ENCODE measurements at places on chromosomes 4 and X.
A peak's percentile ranks its signal among the peaks of the same experiment; 100 is the strongest.

DNA sequence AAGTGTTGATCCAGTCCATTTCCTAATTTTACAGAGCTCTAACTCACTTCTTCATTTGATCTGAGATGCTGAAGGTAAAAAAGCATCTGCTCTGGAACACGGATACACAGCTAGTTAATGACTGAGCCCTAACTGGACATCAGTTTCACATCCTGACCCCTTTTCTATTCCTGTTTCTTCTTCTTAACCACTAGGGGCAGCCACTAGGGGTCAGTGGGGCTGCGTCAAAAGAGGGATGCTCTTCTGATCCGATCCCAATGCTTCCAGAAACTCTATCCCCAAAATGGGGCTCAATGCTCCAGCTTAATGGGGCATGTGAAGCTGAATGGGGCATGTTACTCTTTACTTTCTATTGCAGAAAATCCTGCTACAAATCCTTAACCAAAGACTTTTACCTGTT lies 33.4 kb upstream of the PHKA2 start:
- no peaks in the 10 kb centered on the region for H3K4me1 ChIP-seq
- DNase-seq, result no peak
- no peak overlapping the region for H3K4me3 ChIP-seq
- H3K36me3 ChIP-seq, result no peaks in the 10 kb centered on the region
- H3K27ac ChIP-seq, result no peak overlapping the region

- H3K27me3 ChIP-seq, result no peaks in the 10 kb centered on the region
- no peaks in the 10 kb centered on the region for H3K36me3 ChIP-seq
- H3K4me3 ChIP-seq, result no peak overlapping the region
- no peak overlapping the region for H3K27ac ChIP-seq
- no peak for DNase-seq
Measured at GRCh38 chr4:47721485-47721884, 116.4 kb downstream of the CORIN start.

DNA sequence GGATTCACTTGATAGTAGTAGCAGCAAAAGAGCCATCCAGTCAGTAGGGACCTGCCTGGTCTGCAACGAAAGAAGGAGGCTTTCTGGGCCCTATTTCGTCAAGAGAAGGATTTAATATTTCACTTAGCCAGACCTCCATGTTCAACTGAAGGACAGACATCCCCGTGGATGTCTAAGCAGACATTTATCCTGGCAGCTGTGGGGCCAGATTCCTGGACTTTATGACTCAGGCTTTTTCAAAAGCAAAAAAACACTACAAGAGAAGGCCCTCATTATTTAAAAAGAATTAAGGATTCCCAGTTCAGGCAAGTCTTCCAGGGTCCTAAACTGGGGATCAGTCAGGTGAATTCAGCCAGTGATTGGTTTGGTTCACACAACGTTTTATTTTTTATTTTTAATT lies 88.5 kb upstream of the TSPAN5 start:
- no peak for DNase-seq
- no peaks in the 10 kb centered on the region for H3K4me1 ChIP-seq
- no peak overlapping the region for H3K27ac ChIP-seq
- H3K36me3 ChIP-seq, result no peaks in the 10 kb centered on the region
- H3K4me3 ChIP-seq, result no peak overlapping the region

DNA sequence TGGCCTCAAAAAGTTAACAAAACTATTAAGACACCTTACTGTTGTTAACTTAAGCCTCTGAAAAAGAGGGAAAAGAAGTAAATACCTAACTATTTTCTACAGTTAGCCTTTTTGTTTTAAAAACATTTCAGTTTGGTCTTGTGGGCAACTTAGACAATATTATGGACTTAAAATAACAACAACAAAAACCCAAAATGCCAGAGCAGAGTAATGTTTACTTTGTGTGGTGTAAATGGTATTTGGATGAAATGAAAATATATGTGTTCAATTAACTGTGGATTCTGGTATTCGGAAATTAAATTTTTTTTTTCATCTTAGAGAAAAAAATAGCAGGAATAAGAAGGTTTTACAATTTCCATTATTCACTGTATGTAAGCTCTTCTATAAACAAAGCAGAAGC lies 79.6 kb upstream of the NPNT start:
- H3K4me3 ChIP-seq, result no peak overlapping the region
- H3K27ac ChIP-seq, result no peak overlapping the region
- peaks cover 6% of the 10 kb centered on the region for H3K4me1 ChIP-seq
- H3K27me3 ChIP-seq, result no peaks in the 10 kb centered on the region
- no peak for DNase-seq

DNA sequence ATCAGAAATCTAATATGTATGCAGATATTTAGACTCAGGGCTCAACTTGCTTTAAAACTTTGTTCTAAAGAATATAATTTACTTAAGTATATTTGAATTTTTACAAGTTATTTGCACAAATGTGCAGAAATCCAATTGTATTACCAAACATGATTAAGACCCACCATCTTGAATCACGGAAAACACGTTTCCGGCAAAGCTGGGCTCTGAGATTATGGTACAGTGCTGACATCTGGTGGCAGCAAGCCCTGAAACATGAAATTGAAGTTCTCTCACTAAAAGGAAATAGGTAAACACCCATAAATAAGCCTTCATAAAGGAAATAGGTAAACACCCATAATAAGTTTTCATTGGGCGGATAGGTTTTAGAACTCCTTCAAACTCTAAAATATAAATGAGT lies 98.3 kb upstream of the MAOA start:
- H3K4me1 ChIP-seq, result peaks cover 4% of the 10 kb centered on the region
- no peaks in the 10 kb centered on the region for H3K27me3 ChIP-seq
- H3K27ac ChIP-seq, result no peak overlapping the region
- no peaks in the 10 kb centered on the region for H3K36me3 ChIP-seq
- no peak overlapping the region for H3K4me3 ChIP-seq
- DNase-seq, result peak; percentile 21

DNA sequence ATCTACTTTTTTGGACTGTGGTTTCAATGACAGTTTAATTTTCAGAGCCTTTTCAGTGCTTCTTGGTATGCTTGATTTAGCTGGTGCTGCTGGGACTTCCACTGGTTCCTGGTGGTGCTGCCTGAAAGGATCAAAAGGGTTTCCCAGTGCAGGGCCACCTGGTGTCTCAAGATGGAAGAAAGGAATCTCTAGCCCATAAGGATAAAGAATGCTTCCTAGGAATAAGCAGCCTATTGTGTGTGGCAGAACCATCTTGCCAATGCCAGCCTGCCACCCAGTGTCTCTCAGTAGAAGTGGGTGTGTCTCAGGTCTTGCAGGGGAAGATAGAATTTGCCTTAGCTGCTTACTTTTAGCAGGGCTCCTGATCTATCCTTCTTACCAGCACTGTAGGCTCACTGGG lies 15.0 kb upstream of the RAI2 start:
- H3K27me3 ChIP-seq, result no peaks in the 10 kb centered on the region
- H3K27ac ChIP-seq, result no peak overlapping the region
- no peak for DNase-seq

DNA sequence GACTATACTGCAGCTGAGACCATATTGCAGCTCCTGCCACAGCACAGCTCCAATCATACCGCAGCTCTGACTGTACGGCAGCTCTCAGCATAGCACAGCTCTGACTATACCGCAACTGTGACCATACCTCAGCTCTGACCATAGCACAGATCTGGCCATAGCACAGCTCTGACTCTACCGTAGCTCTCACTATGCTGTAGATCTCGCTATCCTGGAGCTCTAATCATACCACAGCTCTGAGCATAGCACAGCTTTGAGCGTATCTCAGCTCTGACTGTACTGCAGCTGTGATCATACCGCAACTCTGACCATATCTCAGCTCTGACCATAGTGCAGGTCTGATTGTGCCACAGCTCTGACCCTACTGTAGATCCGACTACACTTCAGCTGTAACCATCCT lies 139.2 kb downstream of the ASMT start:
- no peak for DNase-seq
- no peaks in the 10 kb centered on the region for H3K36me3 ChIP-seq
- no peak overlapping the region for H3K4me3 ChIP-seq
- H3K27ac ChIP-seq, result no peak overlapping the region

DNA sequence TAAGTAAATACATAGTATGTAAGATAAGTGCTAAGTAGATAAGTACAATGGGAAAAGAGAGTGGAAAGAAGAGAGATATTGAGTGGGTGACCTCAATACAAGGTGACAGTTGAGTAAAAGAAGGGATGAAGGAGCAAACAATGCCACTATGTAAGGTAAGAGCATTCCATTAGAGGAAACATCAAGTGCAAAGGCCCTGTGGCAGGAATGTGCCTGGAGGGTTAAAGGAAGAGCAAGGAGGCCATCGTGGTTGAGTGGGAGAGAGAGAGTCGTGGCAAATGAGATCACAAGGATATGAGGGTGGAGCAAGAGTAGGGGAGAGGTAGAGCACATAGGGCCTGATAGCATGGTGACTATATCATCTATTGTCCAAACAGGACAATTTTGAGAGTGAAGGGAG lies 13.4 kb downstream of the EDNRA start:
- H3K27ac ChIP-seq, result peak overlapping the region; percentile 65
- no peaks in the 10 kb centered on the region for H3K27me3 ChIP-seq
- DNase-seq, result no peak
- H3K4me3 ChIP-seq, result no peak overlapping the region
- peaks cover 21% of the 10 kb centered on the region for H3K4me1 ChIP-seq
- H3K36me3 ChIP-seq, result no peaks in the 10 kb centered on the region

GRCh38 chr4:121057466-121057922 lies 14.8 kb downstream of the NDNF start:
- H3K4me1 ChIP-seq, result peaks cover 12% of the 10 kb centered on the region
- H3K4me3 ChIP-seq, result no peak overlapping the region
- H3K36me3 ChIP-seq, result no peaks in the 10 kb centered on the region
- H3K27ac ChIP-seq, result peak overlapping the region; percentile 85
- H3K27me3 ChIP-seq, result no peaks in the 10 kb centered on the region

DNA sequence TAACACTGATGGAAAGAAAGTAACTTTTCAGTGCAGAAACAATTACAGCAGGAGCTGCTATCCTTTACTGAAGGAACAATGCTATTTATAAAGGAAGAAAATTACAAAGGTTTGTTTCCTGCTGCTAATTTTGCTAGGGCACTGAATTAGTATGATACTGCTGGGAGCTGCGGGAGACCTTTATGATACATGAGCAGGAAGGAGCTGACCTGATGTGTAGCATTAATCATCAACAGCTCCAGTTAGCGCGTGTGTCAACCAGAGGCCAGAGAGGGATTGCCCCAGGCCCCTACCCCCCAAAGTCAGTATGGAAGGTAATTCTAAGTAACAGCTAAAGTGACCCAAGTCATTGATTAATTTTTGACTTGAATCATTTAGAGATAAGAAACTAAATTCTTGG lies 728.9 kb downstream of the PCDH18 start:
- no peak overlapping the region for H3K27ac ChIP-seq
- DNase-seq, result no peak
- H3K36me3 ChIP-seq, result no peaks in the 10 kb centered on the region
- no peak overlapping the region for H3K4me3 ChIP-seq

DNA sequence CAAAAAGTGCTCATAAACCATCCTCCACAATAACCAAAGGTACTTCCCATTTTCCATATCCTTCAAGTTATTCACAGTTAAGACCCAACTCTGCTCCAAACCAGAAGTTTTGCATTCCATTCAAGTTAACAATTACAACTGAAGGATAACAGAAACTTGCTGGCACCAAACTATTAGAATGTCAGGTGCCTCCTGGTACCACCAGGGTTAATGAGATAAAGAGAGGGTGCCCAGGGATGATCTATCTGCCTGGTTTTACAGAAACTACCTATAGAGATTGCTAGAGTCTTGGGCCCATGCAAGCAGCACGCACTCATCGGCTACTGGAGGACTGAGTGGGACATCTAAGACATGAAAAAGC lies 114.6 kb downstream of the RBM47 start:
- no peak overlapping the region for H3K27ac ChIP-seq
- no peaks in the 10 kb centered on the region for H3K4me1 ChIP-seq
- peaks cover 7% of the 10 kb centered on the region for H3K27me3 ChIP-seq
- H3K36me3 ChIP-seq, result no peaks in the 10 kb centered on the region
- H3K4me3 ChIP-seq, result no peak overlapping the region
